ENCODE measurements at places on chromosomes 7 and 10.

DNA sequence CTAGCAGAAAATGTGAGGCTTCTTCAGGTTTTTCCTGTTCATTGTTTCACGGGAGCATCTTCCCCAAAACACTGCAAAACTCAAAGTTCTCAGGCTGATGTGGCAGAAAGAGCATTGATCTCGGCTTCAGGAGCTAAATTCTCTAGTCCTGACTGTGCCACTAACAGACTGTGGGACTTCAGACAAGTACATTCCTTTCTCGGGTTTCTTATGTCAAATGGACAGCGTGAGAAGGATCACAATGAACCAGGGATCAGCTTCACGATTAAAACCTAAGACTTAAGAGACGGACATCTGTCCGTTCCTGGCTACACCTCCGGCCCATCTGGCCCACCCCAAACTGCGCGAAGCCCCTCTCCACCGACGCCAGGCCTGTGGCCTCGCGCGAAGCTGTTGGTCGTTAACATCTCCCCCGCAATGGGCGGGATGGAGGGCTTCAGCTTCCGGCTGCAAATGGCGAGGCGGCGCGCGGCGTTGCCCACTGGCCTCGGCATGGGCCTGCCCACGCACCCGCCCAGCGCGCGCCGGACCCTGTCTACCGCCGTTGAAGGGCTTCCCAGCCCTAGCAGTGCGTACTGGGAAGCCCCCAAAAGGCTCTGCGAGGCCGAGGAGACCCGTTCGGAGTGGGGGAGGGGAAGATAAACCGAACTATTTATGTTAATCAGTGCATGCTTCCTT, 549 bp upstream of the DDX50 start:
- no peak for DNase-seq

GRCh38 chr7:16502303-16502702, 24.3 kb upstream of the LRRC72 start:
- DNase-seq: no peak

- DNase-seq: no peak
These were observed 50.8 kb downstream of the CDK13 start for GRCh38 chr7:40000734-40001315.

GRCh38 chr10:88920986-88921593, 31.5 kb downstream of the ACTA2 start:
- no peak for DNase-seq

- no peak for DNase-seq
These were observed 12.2 kb upstream of the LGI1 start for GRCh38 chr10:93745408-93746065.

- no peak for DNase-seq
These were observed 448.8 kb downstream of the DNAJB6 start for GRCh38 chr7:157785486-157786186.

GRCh38 chr10:1179346-1180070, 123.3 kb downstream of the WDR37 start:
- no peak for DNase-seq

DNA sequence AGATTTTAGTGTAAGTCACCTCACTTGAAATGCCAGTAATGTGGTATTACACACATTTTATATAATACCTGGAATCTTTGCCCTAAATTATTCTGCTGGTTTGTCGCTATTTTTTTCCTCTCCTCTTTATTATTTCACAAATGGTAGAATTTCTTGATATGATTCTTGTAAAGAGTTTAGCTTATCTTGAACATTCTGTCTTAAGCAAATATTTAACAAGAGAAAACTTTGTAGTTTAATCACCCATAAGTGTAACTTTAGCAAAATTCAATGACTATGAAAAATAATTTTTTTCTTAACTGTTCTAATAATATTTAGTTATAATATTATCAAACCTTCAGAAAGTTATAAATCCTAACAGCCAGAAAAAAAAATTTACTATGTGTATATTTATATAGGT, 56.7 kb downstream of the NHLRC2 start:
- DNase-seq: no peak

DNA sequence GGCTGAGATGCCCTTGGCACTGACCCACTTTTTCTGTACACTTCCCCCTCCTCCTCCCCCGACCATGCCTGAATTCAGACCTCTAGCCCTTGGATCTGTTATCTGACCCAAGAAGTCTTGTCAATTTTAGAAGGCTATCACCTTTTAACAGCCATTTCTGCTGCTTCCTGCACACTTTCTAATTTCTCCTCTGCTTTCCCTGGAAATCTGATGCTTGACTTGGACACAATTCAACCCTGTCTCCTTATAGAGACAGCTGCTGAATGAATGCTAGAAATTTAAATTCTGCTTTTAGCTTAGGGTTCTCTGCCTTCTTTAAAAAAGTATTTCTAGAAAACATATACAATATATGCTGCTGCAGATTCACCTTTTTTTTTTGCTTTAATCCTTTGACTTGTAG, 417.9 kb upstream of the KLF6 start:
- no peak for DNase-seq

- no peak for DNase-seq
These were observed 137.4 kb downstream of the GLI3 start for GRCh38 chr7:42099470-42100155.

DNA sequence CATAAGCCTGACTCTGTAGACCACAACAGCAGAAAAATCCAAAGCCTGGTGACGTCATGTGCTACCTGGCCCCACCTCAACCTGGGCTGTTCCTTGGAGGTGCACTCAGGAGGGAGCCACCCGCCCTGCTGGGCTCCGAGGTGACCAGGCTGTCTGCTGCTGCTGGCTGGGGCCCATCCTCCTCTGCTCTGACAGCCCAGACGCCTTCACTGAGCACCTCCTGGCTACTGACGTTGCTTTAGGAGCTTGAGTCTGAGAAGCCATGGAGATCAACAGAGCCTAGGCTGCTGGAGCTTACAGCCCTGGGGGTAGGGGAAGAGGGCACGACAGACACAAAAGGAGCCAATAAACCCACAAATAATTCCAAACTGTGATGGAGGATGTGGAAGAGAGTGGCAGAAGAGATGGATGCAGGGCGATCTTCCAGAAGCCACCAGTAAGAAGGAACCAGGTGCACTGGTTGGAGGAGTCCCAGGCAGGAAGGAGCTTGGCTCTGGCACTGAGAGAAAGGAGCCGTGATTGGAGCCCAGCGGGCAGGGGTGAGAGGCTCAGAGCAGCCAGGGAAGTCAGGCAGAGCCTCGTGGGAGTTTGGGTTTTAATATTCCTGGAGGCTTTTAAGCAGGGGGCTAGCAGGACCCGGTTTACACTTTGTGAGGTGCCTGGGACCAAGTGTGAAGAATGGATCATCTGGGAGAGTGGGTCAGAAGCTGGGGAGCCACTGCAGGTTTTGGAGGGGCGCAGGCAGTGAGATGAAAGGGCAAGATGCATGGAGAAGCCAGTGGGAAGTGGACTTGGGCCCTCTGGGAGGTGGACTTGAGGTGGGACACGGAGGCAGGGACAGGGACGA, 1.7 kb upstream of the PTPRE start:
- no peak for DNase-seq

- DNase-seq: no peak
These were observed 666 bp downstream of the SVIL start for GRCh38 chr10:29634105-29634504.

DNA sequence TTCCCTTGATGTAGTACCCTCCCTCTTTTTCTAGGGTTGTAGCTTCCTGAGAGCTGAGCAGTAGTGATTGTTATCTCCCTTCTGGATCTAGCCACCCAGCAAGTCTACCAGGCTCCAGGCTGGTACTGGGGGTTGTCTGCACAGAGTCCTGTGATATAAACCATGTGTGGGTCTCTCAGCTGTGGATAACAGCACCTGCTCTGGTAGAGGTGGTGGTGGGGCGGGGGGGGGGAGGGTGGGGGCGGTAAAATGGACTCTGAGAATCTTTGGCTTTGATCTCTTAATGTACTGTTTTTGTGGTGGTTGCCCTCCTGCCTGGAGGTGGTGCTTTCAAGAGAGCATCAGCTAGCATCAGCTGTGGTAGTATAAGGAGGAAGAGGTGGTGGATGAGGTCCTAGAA, 302.0 kb upstream of the CHRM2 start:
- no peak for DNase-seq
